ENCODE measurements at places on chromosomes 3 and 15.

- no peak for DNase-seq
Observed at GRCh38 chr3:119302697-119303551, 8.7 kb downstream of the ARHGAP31 start.

DNA sequence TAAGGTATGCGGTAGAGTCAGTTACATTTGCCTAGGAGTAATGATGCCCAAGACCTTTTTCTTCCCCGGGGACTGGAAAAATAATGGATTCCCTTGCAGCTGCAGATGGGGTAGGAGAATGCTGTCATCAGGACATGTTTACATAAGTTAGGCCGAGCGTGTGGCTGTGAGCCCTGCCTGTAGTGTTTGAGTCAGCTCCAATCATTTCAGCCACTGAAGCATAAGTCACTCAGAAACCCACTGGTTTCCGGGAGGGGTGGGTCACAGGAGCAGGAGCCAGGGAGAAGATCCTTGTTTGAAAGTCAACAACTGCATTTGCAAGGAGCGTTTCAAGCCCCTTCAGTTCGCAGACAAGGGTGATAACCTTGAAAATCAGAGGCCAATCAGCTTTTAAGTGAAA lies 562.3 kb downstream of the MCTP2 start:
- peak; percentile 47 for DNase-seq

DNA sequence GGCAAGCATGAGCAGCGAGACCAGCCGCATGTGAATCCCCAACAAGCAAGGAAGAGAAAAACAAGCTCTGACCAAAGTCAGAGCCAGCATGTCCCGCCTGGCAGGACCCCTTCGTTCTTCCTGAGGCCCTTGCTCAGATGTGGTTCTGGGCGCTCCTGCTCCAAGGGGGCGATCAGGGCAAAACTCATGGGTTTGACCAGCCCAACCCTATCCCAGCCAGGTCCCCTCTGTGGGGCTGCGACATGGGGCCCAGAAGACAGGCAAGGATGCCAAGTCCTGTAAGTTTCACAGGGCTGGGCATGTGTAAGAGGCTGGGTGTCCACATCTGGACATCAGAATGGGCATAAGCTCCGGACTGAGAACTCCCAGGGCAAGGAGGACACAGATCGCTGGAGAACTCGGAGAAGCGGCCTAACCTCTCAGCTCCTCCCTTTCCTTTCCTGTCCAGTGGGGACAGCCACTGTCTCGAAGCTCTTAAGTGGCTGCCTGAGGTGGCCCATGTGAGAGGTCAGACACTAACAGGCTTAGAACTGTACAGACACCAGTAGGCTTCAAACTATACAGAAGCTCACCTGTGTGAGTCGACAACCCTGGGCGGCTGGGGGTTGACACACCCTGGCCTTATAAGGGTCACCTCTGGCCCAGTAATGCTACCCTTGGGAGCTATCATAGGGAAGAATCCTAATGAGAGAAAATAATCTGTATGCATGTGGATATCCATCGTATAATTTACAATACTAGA lies 48.9 kb downstream of the XXYLT1 start:
- DNase-seq = no peak

DNA sequence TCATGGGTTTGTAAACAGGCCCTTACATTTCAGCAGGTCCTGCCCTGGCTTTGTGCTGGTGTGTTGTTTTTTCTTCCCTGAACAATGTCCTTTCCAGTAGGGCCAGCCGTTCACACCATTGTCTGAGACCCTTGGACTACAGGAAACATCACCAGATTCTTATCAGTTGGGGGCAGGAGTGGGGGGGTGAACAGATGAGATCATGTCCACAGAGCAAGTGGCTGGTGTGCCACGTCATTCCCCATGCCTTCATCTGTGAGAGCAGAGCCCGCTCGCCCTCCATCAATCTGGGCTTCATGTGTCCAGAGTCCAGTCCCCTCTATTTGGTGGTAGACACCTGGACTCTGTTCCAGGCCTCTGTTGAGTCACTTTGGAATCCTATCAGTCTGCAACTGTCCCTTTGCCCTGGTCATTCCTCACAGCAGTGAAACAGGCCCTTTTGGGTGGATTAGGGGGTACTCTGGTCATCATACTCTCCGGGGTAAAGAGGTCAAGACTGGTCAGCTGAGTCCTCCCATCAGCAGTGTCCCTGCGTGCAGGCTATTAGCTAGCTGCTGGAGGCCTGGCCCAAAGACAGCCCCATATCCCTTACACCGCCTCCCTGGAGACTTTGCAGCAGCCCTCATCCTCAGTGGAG lies 15.0 kb downstream of the SEMA3G start:
- no peak for DNase-seq

DNA sequence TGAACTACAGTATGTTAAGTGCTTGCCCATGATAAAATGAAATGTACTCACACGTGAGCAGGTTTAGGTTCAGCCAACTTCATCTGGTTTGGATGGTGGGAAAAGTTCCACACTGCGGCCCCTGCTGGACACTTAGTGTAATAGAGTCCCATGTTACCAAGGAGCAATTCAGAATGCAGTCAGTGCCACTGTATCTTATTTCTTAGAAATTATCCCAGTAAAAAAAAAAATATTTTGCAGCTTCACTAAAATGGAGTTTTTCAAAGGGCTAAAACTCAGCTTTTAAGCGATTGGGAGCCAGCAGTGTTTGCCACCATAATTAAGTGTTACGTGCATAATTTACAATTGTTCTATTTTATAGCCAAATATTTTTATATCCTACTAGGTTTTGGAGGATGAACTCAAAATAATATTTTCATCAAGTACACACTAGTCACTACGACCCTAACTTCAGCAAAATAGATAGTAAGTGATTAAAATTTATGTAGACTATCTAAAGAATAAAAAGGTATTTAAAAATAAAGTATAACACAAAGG lies 371.7 kb upstream of the GBE1 start:
- no peak for DNase-seq

DNA sequence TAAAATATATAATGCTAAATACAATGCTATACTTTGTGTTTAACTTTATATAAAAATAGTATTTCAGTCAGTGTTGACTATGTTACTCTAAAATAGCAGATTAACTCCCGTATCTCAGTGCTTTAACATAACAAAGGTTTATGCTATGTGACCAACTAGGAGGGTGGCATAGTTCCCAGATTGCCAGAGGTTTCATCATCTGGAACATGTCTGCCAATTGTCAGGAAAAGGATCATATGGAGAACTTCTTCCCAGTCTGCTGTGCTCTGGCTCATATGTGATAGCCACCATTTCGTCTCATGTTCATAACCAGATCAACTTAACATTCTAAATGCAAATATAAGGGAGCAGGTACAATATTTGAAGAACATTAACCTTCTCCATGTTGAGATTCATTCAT lies 720.2 kb downstream of the MCTP2 start:
- DNase-seq = no peak

DNA sequence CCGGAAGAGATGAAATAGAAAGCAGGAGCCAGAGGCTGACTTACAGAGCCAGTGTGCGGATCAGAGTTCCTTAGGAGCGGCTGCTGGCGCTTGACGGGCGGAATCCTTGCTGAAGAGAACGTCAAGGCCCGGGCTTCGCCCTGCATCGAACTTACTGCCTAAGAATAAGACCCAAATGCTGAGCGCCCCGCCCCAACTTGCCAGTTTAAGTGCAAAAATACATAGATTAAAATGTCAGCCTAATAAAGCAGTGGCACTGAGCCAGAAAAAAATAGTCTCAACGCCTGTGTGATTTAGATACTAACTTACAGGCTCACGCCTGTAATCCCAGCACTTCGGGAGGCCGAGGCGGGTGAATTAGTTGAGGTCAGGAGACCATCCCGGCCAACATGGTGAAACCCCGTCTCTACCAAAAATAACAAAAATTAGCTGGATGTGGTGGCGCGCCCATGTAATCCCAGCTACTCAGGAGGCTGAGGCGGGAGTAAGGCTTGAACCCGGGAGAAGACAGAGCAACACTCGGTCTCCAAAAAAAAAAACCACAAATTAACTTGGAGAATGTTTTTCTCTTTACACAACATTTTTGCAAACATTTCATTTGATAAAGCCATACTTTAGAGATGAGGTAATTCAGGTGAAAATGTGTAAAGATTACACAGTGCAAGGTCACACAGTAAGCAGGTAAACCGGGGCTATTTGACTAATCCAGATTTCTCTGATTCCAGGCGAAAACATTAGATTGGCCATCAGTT lies 1.2 kb upstream of the UBP1 start:
- DNase-seq = no peak

DNA sequence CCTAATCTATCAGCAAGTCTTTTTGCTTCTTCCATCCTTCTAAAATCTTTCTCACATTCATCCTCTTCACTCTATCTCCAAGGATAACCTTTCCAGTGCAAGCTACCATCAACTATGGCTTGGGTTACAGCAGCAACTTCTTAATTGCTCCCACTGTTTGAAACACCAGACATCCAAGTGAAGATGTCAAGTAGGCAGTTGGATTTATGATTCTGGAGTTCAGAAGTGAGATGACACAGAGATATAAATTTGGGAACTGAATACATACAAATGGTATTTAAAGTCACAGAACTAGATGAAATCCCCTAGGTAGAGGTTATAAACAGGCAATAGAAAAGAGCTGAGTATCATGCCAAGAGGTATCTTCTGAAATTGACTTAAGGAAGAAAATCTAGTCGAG lies 3.7 kb downstream of the UBR1 start:
- no peak for DNase-seq

GRCh38 chr15:64527263-64527984 lies 67.0 kb downstream of the ZNF609 start:
- no peak for DNase-seq

- DNase-seq = no peak
Observed at GRCh38 chr3:44722103-44722401, 7.4 kb upstream of the ZNF501 start.

DNA sequence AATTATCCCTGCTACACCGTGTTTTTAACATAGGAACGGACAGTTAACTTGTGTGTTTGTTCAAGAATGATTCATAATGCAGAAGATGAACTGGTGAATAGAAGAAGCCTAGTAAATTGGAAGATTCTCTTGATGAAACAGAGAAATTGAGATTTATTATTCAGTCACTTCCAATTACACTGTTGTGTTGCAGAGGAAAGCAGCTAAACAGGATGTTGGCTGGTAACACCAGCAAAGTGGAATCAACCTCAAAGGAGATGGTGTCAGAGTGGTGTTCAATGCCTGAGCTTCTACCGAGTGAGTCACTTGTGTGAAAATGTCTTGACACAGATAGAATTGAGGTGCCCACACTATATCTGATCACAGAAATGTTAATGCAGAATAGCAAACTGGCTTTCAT lies 399.6 kb downstream of the LPP start:
- DNase-seq = no peak

DNA sequence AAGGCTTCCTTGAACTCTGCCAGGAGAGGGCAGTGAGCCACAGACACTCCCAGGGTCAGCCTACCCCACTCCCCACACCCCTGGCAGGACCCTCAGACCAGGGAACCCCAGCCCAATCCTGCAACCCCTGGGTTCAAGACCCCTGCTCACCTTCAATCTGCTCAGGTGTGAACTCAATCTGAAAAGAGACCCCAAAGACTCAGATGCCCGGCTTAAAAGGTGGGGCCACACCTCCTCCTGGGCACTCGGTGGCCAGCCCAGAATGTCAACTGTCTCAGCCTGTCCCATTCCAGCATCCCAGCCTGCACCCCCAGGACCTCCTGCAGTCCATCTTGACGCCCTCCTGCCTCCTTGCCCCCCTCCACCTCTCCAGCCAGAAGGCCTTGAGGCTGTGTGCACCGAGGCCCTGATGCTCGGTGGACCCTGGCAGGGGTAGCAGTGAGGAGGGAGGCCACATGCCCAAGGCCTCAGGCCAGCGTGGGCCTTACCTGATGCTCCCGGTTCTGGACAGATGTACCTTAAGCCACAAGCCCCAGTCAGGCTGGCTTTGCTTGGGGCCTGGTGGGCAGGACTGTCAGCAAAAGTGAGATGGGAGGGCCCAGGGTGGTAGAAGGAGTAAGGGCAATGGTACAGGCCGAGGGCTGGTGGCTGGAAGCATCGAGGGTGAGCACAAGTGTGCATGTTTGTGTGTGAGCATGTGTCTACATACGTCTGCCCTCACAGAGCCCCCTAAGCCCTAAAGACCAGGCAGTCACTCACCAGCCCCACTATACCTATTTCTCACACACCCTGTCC lies 2.2 kb downstream of the MYL3 start:
- DNase-seq = no peak

DNA sequence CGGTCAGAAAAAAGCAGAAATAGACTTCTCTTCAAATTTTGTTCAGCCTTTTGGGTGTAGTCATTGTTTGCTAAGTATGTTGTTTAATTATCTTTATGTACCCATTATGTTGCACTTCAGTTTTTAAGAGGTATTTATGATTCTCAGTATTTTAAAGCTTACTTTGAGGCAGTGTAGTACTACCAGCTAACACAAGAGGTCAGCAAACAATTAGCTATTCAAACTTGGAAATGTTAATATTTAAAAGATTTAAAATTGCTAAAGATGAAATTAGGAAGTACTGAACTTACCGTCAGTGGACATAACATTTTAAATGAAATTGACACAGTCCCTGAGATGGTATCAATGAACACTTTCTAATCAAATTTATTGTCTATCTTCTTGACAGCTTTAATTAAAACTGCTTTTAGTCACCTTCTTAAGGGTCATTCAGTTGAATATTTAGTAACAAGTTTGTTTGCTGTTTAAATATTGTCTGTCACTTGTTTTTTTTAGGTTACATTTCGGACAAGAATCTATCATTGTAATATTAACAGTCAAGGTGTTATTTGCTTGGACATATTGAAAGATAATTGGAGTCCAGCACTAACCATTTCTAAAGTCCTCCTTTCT lies 28.1 kb downstream of the NKIRAS1 start:
- no peak for DNase-seq

GRCh38 chr3:184679056-184679816 lies 32.6 kb downstream of the MAGEF1 start:
- DNase-seq = no peak

GRCh38 chr3:88334187-88334868 lies 184.6 kb downstream of the C3orf38 start:
- DNase-seq = no peak

DNA sequence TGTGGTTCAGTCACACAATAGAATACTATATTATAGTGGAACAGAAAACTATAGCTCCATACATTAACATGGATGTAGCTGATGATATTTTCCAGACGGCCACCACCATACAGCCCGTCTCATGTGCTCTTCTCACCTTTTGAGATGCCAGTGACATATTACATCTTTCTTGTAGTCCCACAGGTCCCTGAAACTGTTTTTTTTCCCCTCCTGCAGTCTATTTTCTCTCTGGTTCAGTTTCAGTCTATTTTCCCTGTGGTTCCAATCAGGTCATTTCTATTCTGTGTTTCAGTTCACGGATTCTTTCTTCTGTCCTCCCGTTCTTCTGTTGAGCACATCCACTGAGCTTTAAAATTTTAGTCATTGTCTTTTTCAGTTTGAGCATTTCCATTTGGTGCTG lies 72.2 kb downstream of the PPCDC start:
- no peak for DNase-seq

DNA sequence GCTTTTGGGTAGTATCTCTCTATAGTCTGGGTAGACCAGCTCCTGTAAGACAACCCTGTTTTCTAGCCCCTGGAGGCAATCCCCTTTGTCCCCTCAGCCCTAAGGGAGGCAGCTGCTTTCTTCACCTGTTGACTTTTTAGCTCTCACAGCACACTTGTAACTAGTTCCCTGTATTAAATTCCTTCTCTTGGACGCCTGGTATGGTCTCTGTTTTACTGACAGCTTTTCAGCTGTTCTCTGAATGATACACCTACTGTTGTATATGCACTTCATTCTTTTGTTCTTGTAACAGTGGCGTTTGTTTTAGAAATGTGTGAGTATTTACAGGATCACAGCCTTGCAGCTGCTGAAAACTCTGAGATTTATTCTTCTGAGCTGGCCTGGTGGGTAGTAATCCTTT lies 413.0 kb upstream of the RBMS3 start:
- no peak for DNase-seq

Measured in COR-L47 (cell line).